ENCODE measurements at places on chromosomes 13 and 19.

GRCh38 chr19:45630463-45630862 lies 8.7 kb downstream of the EML2 start:
- H3K4me1 ChIP-seq = peaks cover 4% of the 10 kb centered on the region
- no peak overlapping the region for H3K27ac ChIP-seq
- DNase-seq = no peak
- no peaks in the 10 kb centered on the region for H3K27me3 ChIP-seq

DNA sequence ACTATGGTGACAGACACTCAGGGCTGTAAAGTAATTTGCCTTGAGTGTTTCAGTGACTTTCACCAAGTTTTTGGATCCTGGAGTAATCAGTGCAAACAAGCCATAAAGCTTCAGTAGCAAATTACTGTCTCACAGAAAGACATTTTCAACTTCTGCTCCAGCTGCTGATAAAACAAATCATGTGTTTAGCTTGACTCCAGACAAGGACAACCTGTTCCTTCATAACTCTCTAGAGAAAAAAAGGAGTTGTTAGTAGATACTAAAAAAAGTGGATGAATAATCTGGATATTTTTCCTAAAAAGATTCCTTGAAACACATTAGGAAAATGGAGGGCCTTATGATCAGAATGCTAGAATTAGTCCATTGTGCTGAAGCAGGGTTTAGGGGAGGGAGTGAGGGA lies 9.4 kb downstream of the ARGLU1 start:
- H3K27me3 ChIP-seq = no peaks in the 10 kb centered on the region
- peak overlapping the region; percentile 48 for H3K27ac ChIP-seq
- H3K4me3 ChIP-seq = no peak overlapping the region

GRCh38 chr19:31070146-31071065 lies 278.8 kb downstream of the TSHZ3 start:
- peaks cover 17% of the 10 kb centered on the region for H3K27me3 ChIP-seq
- no peak for DNase-seq
- H3K27ac ChIP-seq = no peak overlapping the region
- no peaks in the 10 kb centered on the region for H3K36me3 ChIP-seq
- peaks cover 58% of the 10 kb centered on the region for H3K4me1 ChIP-seq

DNA sequence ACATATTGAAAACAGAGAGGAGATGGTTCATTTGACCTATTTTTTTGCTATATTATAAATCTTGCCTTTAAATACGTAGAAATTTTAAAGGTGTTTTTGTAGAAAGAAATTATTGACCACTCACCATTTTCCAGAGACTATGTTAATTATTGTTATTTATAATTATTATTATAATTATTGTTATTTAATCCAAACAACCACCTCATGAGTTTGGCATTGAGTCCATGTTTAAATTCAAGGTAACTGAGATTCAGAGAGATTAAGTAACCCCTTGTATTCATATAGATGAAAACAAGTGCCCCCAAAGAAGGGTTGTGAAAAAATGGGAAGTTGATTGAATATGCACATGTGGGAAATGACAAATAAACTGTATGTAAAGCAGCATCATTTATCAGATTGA lies 692.5 kb upstream of the MIR17HG start:
- H3K27me3 ChIP-seq = no peaks in the 10 kb centered on the region
- H3K4me3 ChIP-seq = no peak overlapping the region
- no peak for DNase-seq
- H3K36me3 ChIP-seq = peaks cover 4% of the 10 kb centered on the region
- no peak overlapping the region for H3K27ac ChIP-seq
- H3K4me1 ChIP-seq = no peaks in the 10 kb centered on the region

DNA sequence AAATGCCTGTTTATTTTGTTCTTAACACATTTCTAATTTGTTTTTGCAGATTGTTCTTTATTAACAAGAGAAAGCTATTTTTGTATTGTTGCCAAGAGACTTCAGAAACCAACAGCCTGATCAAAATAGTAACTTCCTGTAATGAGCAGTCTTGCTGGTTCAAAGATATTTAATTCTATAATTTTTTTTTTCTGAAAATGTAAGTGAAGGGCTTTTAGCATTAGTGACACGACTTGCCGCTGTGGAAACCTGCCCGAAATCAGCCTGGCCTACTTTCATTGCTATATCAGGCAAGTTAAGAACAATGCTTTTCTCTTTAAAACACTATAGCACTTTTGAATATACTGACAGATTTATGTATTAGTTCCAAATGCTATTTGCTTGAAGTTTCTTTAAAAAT lies 374.3 kb downstream of the EFNB2 start:
- H3K4me3 ChIP-seq = no peak overlapping the region
- no peak overlapping the region for H3K27ac ChIP-seq
- H3K36me3 ChIP-seq = peaks cover 5% of the 10 kb centered on the region
- peaks cover 8% of the 10 kb centered on the region for H3K4me1 ChIP-seq
- DNase-seq = no peak

DNA sequence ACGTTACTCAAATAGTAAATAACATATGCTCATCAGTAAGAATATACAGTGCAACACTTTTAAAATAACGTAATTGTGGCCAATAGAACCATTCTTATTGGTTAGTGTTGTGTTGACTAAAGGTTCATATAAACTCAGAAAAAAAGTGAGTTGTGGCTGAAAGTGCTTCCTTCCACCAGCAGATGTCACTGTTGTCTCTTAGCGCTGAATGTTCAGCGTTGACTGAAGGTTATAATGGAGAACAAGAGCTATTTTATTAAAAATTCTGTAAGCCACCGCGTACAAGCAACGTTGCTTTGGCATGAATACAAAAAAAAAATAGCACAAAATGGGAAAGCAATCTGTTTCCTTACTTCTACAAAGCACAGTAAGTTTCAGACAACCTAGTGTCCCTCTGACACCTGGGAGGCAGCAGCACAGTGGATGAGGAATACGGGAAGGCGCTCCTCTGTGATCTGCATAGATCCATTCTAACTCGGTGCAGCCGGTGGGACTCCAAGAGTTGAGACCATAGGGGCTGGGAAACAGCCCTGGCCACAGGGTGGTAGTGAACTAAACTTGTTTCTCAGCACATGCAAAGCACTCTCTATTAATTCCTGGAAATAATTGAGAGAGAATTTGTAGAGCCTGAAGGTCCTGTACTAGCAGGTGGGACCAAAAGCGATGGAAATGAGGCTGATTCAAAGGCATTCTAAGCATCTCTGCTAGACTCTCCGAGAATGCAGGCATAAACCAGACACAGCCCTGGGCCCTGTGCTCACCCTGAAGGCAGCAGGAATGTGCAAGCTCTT lies 23.9 kb upstream of the OXGR1 start:
- H3K36me3 ChIP-seq = no peaks in the 10 kb centered on the region
- H3K27me3 ChIP-seq = no peaks in the 10 kb centered on the region
- peak overlapping the region; percentile 89 for H3K27ac ChIP-seq
- DNase-seq = peak; percentile 52
- peaks cover 15% of the 10 kb centered on the region for H3K4me1 ChIP-seq
- H3K4me3 ChIP-seq = peak overlapping the region; percentile 71
